GM23248 (cell line): ENCODE measurements at places on chromosomes 16 and 17. TPM values are rescaled to one million over a fixed set of nuclear protein-coding genes. Genes with fewer than 3 reads are reported as not detected.

- no peak for DNase-seq
Observed at GRCh38 chr16:49832177-49832576, 23.7 kb downstream of the ZNF423 start.

DNA sequence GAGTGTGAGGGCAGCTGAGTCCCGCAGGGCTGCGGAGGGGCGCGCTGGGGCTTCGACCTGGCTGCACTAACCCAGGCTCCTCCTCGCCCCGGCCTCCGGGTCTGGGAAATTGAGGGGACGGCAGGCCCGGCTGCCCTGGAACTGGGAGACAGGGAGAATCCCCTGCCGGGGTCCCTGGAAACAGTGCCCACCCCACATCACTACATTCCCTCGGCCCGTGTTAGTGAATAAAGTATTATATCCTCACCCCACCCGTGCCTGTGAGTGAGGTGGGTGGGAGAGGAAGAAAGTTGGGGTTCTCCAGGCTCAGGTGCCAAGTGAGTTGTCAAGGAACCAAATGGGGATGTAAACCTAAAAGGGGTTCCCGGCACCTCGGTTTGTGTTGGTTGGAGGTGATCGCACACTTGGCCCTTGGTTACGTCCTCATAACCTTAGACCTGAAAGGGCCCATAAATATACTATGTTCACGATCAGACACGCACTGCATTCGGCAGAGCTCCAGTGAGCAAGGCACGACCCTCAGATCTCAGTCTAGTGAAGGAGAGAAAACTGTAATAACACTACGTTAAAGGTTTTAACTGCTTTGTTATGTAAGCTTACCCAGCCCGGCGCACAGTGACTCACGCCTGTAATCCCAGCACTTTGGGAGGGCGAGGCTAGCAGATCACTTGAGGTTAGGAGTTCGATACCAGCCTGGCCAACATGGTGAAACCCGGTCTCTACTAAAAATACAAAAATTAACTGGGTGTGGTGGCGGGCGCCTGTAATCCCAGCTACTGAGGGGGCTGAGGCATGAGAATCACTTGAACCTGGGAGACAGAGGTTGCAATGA lies 11.2 kb downstream of the ZNF771 start:
- no peak for DNase-seq

Gene KRTAP9-4
- total RNA-seq = not detected in 2 replicates

Gene RAB26
- not detected in 2 replicates for total RNA-seq

GRCh38 chr16:89393738-89394406 lies 96.5 kb downstream of the ANKRD11 start:
- peak; percentile 51 for DNase-seq

Gene TMEM204
- total RNA-seq = 40.0 and 43.1 TPM in 2 replicates
